ENCODE measurements at places on chromosomes 12 and 14.

GRCh38 chr14:33689680-33690079 lies 261.2 kb downstream of the EGLN3 start:
- DNase-seq: no peak

DNA sequence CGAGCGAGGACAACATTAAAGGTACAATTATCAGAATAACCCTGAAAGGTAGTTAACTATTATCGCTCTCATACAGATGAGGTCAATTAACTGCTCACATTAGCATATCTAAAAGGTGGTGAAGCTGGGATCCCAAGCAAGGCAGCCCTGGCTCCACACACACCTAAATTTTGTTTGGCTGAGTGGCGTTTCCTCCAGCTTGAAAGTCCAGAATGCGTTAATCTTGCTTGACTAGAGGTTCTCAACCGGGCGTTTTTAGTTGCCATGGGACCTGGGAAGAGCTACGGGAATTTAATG lies 531 bp downstream of the DLGAP5 start:
- no peak for DNase-seq

- DNase-seq: peak; percentile 49
These were observed 7.4 kb downstream of the SMAGP start for GRCh38 chr12:51262758-51263177.

DNA sequence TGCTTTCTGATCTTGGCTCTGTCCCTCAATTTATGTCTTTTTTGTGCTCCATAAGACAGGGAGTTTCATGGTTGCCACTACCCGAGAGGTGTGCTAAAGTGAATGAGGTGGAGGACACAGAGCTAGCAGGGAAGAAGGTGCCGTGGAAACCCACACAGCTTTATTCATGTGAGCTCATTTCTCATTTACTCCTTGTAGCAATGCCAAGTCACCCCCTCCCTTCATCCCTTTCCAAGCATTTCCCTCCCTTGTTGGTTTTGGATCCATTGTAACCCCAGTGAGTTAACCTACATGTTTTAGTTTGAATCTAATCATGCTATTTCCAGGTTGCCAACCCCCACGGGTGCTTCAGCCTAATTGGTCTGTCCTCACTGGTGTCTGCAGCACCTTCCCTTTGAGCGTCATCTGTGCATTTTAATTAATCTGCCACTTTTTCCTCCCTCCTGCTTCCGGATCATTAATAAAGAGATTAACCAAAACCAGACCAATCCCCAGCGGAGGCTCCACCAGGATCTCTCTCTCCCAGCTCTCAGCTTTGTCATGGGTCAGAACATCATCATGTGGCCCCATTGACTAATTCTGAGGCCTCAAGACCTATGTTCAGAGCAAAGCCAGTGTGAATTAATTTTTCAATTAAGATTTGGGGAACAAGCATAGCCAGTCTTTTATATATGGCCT lies 56.2 kb downstream of the NTF3 start:
- DNase-seq: no peak

DNA sequence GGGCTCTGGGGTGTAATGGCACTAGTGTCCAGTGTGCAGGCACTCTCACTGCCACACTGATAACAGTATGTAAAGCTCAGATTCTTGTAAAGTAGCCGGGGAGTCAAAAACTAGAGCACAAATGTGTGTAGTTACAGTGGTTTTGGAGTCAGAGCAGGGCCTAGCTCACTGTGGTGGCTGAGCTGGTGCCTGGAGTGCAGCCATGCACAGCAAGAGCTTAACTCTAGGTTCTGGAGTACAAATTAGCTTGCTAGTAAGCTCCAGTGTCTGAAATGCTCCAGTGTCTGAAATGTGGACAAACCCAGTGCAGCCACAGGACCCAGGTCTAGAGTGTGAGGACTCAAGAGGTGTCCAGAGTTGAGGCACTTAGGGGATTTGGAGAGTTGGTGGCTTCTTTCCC lies 149.2 kb downstream of the MSRB3 start:
- DNase-seq: no peak

DNA sequence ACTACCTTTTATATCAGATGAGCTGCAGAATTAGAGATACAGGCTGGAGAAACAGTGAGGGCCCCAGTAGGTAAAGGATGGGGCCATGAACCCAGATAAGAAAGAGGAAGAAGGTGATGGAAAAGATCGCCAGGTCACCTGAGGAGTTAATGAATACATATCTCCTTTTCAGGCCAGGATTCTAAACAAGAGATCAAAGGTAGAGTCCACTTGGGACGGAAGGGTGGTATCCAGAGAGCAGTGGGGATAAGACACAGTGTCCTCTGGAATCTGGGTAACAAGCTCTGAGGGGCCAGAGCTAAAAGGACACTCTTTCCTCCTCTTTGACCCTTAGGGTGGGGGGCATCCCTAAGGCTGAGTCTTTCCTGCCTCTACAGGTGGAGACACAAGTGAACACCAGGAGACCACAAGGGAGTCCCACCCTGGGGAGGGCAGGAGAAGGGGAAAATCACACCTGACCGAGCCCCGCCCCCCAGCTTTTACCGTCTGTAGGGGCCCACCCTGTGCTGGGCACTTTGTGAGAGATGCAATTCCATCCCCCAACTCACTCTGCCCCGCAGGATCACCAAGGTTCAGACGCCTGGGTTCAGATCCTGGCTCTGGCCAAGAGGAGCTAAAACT lies 27.3 kb downstream of the SERPINA1 start:
- DNase-seq: peak; percentile 23

GRCh38 chr14:61652526-61653262 lies 42.6 kb upstream of the HIF1A start:
- DNase-seq: no peak

Measured in left lobe of liver (tissue), 2 donors.